ENCODE measurements at places on chromosomes 2 and 18.

GRCh38 chr18:23133860-23134779, 1.2 kb upstream of the CABLES1 start:
- DNase-seq, result peak; percentile 32

DNA sequence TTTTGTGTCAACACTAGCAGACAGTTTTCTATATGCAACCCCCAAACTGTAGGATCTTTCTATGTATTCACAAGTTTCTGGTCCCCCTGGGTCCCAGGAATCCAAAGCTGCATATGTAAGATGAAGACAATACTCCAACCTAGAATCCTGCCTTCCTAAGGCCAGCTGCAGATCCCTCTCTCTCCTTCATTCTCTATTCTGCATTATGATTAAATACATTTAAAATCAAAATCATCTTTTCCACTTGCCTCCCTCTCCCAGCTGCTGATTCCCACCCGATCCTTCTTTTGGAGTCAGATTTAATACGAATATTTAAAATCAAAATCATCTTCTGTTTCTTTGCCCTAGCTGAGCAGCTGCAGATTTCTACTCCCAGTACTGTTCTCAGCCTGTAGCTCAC, 783.0 kb upstream of the ZEB2 start:
- no peak for DNase-seq

GRCh38 chr2:74008761-74009395, 24.2 kb downstream of the TET3 start:
- no peak for DNase-seq

DNA sequence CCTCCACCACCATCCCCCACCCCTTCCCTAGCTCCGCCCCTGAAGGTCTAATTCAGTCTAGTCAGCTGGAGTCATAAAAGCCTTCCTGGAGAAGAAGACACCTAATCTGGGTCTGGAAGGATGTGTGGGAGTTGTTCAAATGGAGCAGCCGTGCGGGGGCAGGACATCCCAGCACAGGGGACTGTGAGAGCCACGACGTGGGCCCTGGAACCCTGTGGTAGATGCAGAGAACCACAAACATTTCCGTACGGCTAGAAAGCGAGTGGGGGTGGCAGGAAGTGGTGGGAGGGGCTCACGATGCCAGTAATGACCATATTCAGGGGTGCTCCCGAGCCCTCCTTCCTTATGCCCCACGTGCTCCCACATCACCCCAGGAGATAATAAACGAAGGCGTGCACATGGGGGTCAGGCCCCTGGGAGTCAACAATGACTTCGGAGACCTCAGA, 20.9 kb upstream of the COL6A3 start:
- DNase-seq, result peak; percentile 76

DNA sequence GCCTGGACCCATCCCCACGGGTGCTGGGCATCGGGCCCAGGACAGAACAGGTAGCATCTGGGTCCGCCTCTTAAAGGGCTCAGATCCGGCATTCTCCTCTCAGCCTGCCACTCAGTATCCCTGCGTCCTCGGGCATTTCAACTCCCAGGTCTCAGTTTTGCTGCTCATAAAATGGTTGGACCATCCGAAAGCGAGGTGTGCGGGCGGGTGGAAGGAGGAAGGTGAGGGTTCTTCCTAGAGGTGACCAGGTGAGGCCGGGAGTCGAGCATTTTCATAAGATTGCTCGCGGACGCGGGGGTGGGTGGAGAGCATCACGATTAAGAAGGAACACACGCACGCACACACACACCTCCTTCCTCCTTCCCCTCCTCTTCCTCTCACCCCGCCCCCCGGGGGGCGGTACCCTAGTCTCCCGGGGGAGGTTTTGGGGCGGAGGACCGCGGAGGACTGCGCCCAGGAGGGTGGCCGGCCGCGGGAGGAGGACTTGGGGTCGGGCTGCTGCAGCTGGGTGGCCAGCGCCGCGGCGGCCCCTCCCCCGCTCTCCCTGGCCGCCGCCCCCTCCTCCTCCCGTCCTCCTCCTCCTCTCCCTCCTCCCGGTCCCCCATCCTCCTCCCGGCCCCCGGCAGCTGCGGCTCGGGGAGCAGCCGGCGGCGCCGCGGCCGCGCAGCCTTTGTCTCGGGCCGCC, 97.9 kb upstream of the GPR45 start:
- DNase-seq, result peak; percentile 37

DNA sequence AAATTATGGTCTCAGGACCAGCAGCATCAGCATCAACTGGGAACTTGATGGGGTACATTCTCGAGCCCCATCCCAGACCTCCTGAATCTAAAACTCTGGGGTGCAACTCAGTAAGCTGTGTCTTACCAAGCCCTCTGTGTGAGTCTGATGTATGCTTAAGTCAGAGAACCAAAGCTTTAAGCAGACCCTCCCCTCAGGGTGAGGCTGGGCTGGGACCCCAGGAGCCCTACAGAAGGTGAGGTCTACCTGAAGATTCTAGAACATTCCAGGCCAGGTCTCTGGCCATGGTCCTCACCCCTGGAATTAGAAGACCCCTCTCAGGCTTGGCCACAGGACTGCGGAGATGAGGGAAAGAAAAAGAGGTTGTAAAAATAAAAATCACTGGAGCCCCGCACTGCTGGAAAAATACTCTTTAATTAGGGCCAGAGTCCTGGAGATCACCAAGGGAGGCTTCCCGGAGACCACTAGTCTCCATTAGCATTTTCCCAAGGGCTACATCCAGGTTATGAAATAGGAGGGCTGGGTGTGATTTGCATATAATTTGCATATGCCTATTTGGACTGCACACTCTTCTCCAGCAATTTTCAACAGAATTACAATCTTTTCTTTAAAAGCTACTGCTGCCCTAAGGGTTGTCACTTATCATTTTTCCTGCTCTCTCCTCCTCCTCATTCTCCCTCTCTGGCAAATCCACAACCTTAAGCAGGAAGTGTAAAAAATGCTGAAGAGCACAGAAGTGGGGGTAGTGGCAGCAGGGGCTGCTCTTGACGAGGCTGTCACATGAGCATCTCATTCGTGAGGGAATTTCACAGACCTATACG, 100.2 kb downstream of the ZBTB7C start:
- no peak for DNase-seq

GRCh38 chr2:30267161-30267975, 36.0 kb downstream of the LBH start:
- peak; percentile 64 for DNase-seq

GRCh38 chr2:110848519-110849030, 116.2 kb downstream of the ACOXL start:
- no peak for DNase-seq

- no peak for DNase-seq
Observed at GRCh38 chr18:36711014-36711725, 117.6 kb downstream of the TPGS2 start.

GRCh38 chr18:8969639-8970390, 132.7 kb upstream of the NDUFV2 start:
- no peak for DNase-seq

DNA sequence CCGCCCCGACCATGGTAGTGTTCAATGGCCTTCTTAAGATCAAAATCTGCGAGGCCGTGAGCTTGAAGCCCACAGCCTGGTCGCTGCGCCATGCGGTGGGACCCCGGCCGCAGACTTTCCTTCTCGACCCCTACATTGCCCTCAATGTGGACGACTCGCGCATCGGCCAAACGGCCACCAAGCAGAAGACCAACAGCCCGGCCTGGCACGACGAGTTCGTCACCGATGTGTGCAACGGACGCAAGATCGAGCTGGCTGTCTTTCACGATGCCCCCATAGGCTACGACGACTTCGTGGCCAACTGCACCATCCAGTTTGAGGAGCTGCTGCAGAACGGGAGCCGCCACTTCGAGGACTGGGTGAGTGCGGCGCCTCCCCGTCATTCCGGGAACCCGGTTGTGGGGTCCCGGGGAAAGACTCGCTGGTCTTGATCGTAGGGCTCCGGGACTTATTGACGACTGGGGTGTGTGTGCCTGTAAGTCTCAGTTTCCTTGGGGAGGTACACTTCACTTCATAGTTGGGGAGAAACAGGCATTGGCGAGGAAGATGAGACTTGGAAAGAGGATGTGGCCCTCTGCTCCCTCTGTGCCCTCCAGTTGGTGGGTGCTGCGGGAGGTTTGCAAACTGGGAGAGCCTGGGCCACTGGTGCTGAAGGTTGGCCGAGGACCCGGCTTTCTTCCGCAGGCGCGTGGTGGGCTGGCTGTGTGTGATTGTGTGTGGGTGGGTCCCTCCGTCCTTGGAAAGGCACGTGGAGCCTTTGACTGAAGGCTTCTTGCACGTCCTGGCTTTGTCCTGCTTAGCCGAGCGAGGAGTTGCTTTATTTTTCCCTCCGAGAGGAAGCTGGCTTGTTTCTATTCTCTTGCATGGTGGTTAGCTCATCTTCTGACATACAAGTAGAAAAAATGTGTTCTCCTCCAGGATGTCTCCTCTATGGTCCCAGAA, 886 bp downstream of the PRKCE start:
- DNase-seq, result peak; percentile 20

DNA sequence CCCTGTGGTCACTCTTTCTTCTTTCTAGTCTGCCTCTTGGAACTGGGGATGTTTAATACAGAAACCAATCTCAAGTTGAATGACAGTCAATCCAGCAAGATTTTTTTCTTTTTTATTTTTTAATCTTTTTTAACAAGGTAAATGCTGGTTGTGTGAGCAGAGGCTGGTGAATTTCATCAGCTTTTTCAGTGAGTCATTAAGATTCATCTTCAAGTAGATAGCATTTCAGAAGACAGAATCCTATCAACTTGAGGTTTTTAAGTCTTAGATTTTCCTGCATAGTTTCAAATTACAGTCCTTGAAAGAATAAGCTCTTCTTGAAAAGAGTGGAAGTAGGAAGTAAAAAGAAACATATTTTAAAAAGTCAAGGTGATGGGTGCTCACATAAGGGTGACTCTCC, 12.4 kb downstream of the SLC8A1 start:
- no peak for DNase-seq

DNA sequence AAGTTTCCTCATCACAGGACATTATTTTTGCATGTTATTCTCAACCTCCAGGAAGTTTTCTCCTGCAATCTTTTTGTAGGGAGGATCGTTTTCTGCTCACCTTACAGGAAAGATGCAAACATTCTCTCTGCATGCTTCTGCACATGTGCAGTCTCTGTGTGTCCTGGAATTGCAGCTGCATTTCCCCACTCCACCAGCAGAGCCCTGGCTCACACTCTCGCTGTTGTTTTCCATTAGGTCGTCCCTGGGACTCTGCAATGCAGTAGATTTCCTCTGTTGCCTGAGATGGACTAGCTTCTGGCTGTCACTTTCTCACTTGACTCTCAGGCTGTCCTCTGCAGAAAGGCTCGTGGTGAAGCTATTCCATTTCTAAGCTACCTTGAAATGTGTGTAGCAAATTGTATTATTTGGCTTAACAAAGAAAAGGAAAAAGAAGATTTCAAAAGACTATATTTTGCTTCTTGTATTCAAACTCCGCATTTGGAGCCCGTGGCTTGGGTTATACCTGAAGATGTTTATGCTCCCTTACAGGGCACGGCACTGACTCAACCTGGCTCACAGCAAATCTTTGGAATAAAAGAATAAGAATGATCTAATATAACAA, 346.7 kb downstream of the RAD51AP2 start:
- DNase-seq, result no peak

DNA sequence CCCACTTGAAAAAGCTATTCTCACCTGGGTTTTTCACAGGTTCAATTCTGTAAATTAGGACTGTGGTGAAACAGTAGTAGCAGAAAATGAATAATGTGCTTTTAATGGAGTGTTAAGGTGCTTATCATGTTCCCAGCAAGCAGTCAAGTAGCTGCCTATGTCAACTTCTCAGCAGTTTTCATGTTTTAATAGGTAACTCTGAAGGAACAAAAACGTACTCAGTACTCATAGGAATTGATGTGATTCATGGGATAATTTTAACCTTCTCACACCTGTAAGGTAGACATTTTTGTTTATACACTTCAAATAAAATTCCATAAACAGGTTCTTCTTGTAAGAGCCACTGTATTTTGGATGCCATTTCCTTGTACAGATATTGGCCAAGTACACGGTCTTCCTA, 801.6 kb downstream of the MBD2 start:
- DNase-seq, result no peak

DNA sequence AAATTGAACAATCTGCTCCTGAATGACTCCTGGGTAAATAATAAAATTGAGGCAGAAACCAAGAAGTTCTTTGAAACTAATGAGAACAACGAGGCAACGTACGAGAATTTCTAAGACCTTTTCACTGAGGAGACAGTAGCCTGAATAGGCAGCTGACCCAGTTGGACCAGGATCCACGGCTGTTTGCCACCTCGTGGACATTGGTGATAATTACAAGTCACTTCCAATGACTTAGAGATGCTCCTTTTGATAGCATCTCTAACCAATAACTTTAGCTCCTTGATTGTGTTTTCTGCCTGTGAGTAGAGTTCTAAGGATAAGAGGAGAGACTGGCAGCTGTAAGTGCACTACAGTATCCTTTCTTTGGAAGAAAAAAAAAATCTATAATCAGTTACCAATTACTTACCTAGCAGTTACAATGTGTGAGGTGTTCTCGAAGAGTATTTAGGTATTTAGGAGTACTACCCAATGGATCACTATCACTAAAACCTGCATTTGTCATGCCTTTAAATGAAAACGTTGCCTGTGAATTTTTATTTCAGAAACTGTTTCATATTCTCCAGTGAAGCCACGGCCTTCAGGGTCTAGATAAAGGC, 31.3 kb upstream of the CNTNAP5 start:
- peak; percentile 1 for DNase-seq

- peak; percentile 35 for DNase-seq
Observed at GRCh38 chr2:9655441-9656269, 24.9 kb upstream of the YWHAQ start.

- no peak for DNase-seq
Observed at GRCh38 chr18:78849458-78849857, 130.2 kb upstream of the SALL3 start.

GRCh38 chr2:197388866-197389587, 45.8 kb downstream of the SF3B1 start:
- no peak for DNase-seq

DNA sequence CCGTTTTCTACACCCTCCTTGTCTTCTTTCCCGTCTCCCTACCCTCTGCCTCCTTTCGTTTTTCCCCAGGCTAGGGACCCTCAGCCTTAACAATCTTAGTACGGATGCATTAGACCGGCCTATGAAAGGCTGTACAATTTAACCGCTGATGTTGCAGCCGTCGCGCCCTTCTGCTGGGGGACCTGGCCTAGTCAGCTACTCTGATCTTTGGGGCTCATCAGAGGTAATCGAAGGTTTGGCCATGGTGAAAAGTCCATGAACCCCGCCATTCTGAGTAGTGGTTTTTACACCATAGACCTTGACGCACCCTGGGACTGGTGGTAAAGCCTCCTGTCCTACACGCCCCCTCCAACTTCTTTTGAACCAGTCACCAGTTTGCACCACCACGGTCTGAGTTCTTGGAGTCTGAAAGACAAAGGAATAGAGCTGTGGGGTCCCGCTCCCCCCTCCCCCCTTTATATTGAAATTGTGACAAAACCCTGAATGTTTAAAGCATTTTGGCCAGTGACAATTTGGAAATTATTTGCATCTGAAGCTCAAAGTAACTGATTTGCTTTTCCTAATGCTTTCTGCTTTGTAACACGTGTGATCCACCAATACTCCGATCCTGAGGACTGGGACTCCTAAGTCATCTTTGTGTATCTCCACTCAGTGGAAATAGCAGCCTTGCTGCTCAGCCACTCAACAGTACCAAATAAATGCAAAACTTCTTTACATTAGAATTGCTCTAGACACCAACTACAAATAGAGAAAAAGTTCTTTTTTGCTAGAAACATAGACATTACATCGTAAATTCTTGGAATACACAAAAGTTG, 642 bp upstream of the SRSF7 start:
- DNase-seq, result no peak

Data from CD4-positive, alpha-beta T cell treated with Interleukin-17A for 1 hour (primary cell).